ENCODE measurements at places on chromosomes 7 and 10.
A peak's percentile ranks its signal among the peaks of the same experiment; 100 is the strongest.

DNA sequence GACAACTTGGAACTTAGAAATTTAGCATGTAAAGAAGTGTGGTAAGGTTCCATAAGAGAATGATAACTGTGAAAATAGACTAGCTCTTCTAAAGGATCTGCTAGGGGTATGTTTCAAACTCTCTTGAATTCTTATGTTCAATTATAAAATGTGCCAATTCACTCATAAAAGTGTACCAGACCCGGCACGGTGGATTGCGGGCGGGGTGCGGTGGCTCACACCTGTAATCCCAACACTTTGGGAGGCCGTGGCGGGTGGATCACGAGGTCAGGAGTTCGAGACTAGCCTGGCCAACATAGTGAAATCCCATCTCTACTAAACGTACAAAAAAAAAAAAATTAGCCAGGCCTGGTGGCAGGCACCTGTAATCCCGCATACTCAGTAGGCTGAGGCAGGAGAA is 105.4 kb upstream of the CAV2 start:
- DNase-seq: no peak

GRCh38 chr10:60955316-60955715 is 11.3 kb upstream of the RHOBTB1 start:
- DNase-seq: no peak

DNA sequence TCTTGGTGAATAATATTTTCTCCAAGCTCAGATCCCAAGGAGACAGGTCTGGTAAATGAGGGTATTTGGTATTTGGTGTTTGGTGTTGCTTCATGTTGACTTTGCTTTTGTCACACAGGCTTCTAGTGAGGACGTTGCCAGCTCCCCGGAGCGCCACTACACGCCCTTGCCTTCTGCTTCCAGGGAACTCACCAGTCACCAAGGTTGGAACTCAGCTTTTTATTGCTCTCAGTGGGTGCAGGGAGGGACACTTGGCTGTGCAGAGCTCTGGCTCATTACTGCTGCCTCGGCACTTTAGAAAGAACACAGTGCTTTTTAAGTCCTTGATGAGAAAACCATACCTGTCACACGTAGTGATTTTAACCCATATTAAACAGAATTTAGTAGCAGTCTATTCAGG is 892.9 kb downstream of the LRMDA start:
- DNase-seq: peak; percentile 40

DNA sequence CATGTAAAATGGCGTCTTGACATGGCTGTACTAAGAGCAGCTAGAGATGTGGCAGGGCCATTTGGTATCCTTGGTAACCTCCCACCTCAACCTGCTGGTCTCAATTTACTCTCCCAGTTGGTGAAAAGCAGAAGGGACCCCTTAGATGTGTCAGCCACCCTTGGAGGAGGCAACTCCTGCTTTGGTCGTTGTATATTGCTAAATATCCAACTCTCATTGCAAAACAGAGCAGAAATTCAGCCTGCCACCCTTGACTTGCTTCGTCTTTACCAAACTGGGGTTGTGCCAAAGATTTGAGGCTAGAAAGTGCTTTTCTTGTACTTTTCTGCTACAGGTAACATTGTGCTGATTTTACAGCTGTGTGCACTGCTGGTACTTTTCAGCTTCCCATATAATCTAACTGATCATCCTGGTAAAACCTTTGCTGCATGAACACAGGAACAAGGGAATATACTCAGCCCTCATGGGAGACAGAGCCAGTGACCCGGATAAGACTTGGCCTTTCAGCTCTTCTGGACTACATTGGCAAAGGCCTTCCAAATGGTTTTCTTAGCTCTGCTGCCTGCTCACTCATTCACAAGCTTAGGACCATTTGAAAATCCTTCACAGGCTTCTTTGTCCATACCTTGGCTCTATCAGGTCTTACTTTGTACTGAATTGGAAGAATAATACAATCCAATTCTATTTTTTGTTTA is 2.2 kb upstream of the VSTM4 start:
- DNase-seq: no peak

GRCh38 chr7:157158400-157158799 is 19.7 kb downstream of the UBE3C start:
- no peak for DNase-seq

DNA sequence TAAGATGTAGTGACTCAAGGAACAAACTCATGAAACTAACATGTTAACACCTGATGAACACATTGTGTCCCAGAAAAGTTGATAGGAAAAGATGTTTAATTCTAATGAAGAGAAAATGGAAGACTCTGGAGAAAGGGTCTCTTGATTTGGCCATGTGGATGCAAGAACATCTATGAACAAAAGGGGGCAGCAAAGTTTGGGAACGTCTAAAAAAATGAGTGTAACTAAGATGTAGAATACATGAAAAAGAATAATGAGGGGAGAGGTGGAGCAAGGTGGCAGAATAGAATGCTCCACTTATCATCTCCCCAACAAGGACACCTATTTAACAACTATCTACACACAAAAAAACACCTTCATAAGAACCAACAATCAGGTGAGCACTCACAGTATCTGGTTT is 805.1 kb downstream of the TNS3 start:
- no peak for DNase-seq

DNA sequence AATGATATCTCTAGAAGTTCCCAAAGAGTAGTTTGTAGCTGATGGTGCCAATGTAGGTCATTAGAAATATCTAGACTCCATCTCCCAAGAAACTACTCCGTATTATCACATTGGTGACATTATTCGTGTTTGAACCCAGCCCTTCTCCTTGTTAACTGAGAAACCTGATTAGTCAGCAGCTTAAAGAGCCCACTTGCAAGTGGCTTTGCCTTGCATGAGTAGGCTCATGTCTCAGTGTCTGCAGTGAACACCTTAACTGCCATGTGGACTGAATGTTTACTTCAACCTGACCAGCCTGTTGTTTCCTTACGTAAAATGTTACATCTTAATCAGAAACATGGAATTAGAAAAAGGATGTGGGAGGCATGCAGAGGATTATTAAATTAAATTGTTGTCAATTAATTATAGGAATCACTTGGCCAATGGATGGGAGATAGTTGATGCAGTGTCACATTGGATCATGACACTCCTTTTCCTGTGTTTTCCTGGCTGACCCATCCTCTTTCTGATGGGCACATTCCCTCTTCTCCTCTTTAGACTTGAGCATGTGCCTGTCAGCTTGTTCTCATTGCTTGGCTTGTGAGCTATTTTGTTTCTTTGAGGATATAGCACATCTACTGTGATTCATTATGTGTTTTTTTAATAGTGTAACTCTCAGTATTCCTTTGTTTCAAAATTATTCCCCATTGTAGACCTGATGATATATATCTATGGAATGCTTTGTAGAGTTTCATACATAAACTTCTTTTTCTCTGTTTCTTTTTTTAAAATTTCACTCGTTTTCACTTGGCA is 18.0 kb downstream of the STARD3NL start:
- DNase-seq: no peak

GRCh38 chr7:36154255-36155212 is 1.5 kb downstream of the EEPD1 start:
- DNase-seq: no peak
